ENCODE measurements at places on chromosomes 1 and 21. TPM values are rescaled to one million over a fixed set of nuclear protein-coding genes. Genes with fewer than 3 reads are reported as not detected.

AKT3 gene
- 0.81 TPM for polyA plus RNA-seq

GPA33 gene
- polyA plus RNA-seq: 115 TPM

SLAMF8 gene
- polyA plus RNA-seq: not detected

KCTD3 gene
- not detected for polyA plus RNA-seq

ADPRS gene
- 41.6 TPM for polyA plus RNA-seq

INKA2 gene
- polyA plus RNA-seq: 0.31 TPM

CFHR3 gene
- not detected for polyA plus RNA-seq

HDAC1 gene
- polyA plus RNA-seq: 149 TPM

CD84 gene
- 20.7 TPM for polyA plus RNA-seq

NOTCH2NLA gene
- polyA plus RNA-seq: 9.7 TPM

RNU1-4 gene
- not detected for polyA plus RNA-seq

APOBEC4 gene
- polyA plus RNA-seq: not detected

LMX1A gene
- polyA plus RNA-seq: not detected

LMOD1 gene
- polyA plus RNA-seq: not detected

TAF13 gene
- 0.91 TPM for polyA plus RNA-seq

TCHH gene
- polyA plus RNA-seq: not detected

DIO1 gene
- polyA plus RNA-seq: not detected

CCDC30 gene
- polyA plus RNA-seq: 0.85 TPM

FMN2 gene
- polyA plus RNA-seq: not detected

S100A5 gene
- polyA plus RNA-seq: 3.0 TPM

OR6P1 gene
- polyA plus RNA-seq: not detected

MYOG gene
- polyA plus RNA-seq: not detected

AZIN2 gene
- 1.2 TPM for polyA plus RNA-seq

ZFP69B gene
- 2.0 TPM for polyA plus RNA-seq

RXRG gene
- polyA plus RNA-seq: 0.08 TPM

SYF2 gene
- polyA plus RNA-seq: 76.3 TPM

CDC42BPA gene
- 0.63 TPM for polyA plus RNA-seq

MEX3A gene
- polyA plus RNA-seq: not detected

MR1 gene
- 43.8 TPM for polyA plus RNA-seq

NCAM2 gene
- polyA plus RNA-seq: not detected

SERINC2 gene
- not detected for polyA plus RNA-seq

LRRC8C gene
- 24.9 TPM for polyA plus RNA-seq

BTG3 gene
- polyA plus RNA-seq: 20.2 TPM

LAMC1 gene
- not detected for polyA plus RNA-seq

UTP11 gene
- 31.1 TPM for polyA plus RNA-seq

PADI1 gene
- not detected for polyA plus RNA-seq

ADORA1 gene
- polyA plus RNA-seq: not detected

PALMD gene
- polyA plus RNA-seq: not detected

FHAD1 gene
- polyA plus RNA-seq: not detected

ST6GALNAC5 gene
- polyA plus RNA-seq: not detected
